Upper lobe of right lung (tissue), 1 donor: ENCODE measurements at places on chromosomes 12 and 14. TPM values are rescaled to one million over a fixed set of nuclear protein-coding genes. Genes with fewer than 3 reads are reported as not detected.

RAD51AP1 gene
- 0.84 TPM for total RNA-seq

PKP2 gene
- 1.9 TPM for total RNA-seq

TECPR2 gene
- 21.4 TPM for total RNA-seq

INHBC gene
- total RNA-seq: not detected

NYNRIN gene
- total RNA-seq: 16.6 TPM

DEPDC4 gene
- total RNA-seq: 0.61 TPM

RD3L gene
- total RNA-seq: not detected

OS9 gene
- total RNA-seq: 263 TPM

SPTSSA gene
- total RNA-seq: 48.4 TPM

RNASE1 gene
- 888 TPM for total RNA-seq

KLHDC1 gene
- 7.6 TPM for total RNA-seq

NAV3 gene
- total RNA-seq: 17.8 TPM

MUCL1 gene
- not detected for total RNA-seq

DNA sequence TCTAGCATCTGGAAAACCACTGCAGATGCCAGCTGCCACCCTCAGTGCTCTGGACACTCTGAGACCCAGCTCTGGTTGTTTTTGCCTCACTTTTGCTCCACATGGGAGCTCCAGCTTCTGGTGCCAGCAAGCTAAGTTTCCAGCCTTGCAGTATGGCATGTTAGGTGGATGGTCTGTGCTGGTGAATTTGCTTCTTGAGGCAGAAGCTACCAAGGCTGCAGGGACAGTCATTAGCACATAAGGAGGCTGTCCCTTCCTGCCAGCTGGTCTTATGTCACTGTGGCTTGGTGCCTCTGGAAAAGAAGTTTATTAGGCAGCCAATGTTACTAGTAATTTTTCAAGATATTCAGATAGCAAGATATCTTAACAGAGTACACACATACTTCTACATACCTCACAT lies 64.2 kb upstream of the CSRP2 start:
- no peak for DNase-seq

- peak; percentile 81 for DNase-seq
Observed at GRCh38 chr12:124422142-124422569, 127.3 kb downstream of the RFLNA start.

DNA sequence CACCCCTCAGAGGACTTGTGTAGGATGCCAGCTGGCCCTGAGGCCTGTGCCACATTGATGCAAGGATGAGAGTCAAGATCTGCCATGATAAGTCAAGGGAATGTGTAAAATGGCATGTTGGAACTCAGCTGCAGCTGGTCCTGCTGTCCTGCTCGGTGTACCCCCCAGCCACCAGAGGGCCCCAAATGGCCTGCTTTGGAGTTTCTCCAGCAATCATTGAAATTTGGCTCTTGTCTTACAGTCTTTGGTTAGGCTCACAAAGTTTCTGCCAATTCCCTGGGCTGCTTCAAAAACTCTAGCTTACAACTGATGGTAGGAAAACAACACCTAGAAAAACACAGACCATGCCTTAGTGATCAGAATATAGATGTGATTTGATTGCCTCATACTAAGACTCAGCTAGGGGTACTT lies 76.8 kb downstream of the HSD17B6 start:
- peak; percentile 67 for DNase-seq

DNA sequence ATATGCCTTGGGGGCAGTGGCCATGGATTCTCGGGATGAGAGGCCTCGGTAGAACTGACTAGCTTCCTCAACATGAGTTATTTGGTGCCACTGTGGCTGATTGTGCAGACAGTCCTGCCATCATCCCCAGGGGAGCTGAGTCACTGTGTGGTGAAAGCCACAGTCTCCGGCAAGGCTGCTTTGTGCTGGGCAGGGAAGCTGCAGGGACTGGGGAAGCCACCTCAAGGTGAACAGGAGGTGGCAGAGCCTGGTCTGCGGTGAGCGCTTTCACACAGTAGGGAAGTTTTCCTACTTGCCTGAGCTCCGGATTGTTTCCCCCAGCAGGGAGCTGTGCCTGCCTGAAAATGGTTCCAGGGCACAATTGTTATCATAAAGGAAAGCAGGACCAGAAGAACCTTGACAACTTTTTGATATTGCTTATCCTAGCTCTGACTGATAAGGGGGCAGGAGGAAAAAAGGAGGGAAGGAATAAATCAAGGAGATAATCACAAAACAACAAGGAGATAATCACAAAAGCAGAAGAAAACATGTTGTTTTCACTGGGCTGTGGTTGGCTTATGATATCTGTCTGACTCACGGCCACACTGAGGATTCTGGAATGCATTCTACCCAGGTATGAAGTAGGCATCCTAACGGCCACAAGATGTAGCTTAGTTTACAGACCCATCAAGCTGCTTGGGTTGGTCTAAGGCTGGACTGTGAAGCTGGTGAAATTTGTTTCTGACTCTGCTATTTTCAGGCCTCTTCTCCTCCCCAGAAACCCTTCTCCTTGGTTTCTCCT lies 32.2 kb upstream of the GNG2 start:
- DNase-seq: no peak

DNA sequence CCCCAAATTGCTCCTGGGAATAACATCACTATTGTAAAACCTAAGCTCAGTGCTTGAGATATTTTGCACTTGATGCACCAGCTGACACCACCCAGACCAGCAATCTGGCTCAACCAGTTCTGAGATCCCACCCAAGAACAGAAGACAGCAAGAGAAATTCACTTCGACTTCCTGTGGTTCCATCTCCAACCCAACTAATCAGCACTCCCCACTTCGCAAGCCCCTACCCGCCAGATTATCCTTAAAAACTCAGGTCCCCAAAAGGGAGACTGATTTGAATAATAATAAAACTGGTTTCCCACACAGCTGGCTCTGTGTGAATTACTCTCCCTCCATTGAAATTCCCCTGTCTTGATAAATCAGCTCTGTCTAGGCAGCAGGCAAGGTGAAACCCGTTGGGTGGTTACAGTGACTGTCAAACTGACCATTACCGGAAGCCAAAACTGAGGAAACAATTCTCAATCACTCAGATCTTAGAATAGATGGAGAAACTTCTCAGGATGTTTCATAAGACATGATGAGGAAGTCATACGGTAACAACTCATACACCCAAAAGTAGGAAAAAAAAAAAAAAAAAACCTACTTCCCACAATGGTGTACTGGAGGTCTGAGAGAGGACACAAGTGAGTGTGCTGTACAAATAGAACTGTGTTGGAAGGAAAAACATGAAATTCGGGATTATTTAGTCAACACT lies 92.4 kb downstream of the TMTC1 start:
- DNase-seq: no peak

- DNase-seq: no peak
Observed at GRCh38 chr12:109541413-109541726, 31.9 kb downstream of the MMAB start.

DNA sequence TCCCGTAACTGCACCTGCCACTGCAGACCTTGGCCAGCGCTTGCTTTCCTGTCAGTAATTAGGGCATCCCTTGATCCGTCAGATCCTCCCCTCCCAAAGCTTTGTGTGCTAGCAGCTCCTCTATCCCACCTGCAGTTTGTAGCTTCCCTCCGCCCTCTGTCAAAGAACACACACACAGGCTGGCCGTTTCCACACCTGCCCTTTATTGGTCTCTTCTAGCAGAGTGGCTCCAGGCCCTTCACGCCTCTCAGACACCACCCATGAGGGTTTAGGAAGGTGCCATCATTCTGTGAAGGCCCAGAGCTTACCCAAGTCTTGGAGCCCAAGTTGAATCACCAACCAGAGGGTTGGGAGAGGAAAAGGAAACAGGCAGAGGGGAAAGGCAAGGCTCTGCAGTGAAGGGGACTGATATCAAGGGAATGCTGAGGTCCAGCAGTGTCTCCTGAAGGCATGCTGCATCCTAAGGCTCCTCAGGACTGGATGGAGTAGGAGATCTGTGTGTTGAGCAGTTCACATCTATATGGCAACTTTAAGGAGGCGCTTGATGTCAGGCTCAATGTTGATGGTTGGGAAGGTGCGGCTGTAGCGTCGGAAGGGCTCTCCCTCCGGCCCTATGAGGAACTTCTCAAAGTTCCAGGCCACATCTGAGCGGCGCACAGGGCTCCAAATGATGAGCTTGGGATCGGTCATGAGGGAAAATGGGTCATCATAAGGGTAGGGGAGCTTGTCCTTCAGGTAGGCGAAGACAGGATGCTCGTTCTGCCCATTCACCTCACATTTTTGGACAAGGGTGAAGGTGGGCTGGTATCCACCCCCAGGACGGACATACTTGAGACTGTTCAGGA lies 3.4 kb downstream of the GPX2 start:
- DNase-seq: no peak

DNA sequence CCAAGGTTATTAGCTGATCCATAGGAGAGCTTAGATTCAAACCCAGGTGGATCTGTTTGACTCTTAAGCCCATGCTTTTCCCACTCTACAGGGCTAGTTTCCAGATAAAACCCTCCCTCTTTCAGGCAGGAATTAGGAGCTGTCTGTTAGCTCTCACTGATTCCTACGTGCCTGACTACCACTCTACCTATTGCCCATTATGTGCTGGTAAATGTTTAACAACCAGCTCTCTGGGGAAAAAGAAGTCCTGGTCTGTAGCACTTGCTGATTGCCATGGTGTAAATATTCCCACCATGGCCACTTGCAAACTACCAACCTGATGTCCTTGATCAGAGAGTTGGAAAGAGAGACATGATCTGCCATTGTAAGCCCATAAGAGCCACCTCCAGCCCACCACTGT lies 65.5 kb upstream of the BDKRB2 start:
- no peak for DNase-seq

DNA sequence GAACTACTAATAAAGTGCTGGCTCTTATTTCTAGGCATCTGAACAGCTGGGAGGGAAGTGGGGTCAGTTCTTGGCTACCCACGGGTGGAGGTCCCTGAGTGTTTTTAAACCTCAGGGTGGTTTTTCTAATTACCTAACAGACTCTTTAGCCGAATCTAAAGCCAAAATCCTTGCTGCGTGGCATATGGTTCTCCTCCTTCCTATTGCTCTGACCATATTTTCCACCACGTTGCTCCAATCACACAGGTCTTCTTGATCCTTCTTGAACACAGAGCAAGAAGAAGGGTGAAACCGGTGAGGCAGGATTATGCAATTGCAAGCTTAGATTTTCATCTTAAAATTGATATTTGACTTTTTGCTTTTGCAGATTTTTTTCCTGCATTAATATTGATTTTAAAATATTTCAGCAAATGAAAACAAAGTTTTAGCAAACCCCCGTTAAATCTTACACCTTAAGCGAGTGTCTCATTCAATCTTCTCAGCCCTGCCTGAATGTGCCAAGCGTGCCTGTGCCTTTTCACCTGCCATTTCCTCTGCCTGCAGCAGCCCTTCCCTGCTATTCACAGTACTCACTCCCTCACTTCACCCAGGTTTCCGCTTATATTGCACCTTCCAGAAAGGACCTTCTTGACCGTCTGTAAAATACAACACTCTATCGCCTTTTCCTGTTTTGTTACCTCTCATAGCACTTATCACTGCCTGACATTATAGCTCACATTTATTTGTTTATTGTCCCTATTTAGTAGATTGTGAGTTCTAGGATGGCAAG lies 506.0 kb downstream of the DIO2 start:
- no peak for DNase-seq

DNA sequence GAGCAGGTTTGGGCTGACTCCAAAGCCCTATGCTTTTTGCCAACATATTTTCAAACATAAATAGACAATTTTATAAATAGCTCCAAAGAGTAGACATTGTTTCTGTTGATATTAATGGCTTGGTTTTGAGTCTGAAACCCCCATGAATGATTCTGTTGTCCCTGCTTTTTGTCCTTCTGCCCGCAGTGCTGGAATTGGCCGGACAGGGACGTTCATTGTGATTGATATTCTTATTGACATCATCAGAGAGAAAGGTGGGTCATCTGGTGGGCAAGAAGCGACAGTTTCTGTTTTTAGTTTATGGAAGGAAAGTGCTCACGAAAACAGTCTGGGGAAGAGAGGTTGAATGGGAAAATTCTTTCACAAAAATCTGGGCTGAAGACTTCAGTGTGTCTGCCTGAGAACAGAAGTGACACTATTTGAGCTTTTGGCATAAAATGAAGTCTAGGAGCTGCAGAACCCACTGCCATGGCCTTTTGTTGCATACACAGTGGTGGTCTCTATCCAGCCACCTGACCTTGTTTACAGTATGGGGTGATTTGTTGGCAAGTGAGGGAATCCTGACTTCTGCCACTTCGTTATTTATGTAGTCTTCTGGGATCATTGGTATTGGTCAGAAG lies 69.6 kb downstream of the PTPN11 start:
- DNase-seq: no peak

DNA sequence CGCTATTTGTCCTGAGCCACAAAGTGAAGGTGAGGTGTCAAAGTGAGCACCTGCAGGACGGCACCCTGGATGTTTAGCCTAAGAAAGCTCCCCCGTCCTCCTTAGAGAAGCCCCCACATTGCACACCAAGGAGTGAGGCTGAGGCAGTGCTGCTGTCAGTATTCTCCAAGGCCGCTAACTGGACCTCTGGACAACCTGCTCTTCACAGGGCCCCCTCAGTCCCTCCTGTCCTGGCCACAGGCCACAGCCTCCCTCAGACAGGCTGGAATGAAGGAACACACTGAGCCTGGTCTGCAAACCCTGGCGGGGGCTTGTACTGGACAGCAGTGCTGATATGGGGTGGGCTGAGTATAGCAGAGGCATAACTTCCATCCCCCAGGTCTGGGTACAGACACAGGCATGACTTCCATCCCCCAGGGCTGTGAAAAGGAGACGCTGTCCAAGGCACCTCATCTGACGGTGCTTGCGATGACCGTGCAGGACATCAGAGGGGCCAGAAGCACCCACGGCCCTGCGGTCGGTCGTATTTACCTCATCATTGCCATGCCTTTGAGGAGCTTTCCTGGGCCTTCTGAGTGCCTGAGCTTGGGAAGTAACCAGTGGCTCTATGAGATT lies 82.4 kb upstream of the DIO3 start:
- peak; percentile 37 for DNase-seq

GRCh38 chr14:95523051-95523814 lies 6.8 kb upstream of the SYNE3 start:
- no peak for DNase-seq

DNA sequence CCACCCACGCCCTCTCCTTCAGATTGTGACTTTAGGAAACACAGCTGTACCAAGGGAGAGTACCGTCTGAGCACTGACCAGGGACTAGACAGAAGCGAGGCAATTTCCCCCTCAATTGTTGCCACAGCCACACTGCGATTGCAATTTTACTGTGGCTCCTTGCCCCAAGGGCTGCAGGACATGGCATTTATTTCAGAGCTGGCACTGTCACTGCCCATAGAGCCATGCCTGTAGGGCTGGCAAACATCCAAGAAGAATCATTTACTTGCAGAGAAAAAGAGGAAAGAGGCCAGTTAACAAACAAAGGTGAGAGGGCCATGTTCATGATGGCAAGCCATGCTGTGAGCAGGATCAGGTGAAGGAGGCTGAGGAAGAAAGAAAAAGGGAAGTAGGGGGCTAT lies 129.6 kb downstream of the EMP1 start:
- DNase-seq: no peak

- no peak for DNase-seq
Observed at GRCh38 chr14:29721586-29721985, 206.1 kb downstream of the PRKD1 start.

DNA sequence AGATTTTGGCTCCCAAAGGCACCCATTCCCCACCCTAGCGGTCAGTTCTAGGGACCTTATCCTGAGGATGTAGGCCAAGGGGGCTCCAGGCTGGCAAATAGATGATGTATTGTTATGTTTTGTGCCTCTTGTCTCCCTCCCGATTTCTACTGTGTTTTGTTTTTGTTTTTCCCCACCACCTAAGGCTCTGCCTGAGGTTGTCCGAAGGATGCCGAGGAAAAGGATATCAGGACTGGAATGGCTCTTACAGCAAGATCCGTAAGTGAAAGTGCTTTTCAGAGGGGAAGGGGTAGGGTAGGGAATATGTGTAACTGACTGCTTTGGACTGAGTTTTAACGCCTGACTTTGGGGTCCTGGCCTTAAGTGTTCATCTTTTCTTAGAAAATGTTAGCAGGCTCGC lies 6.6 kb downstream of the FOXG1 start:
- DNase-seq: no peak
